ENCODE measurements at places on chromosomes 1 and 21.

- H3K27ac ChIP-seq: no peak overlapping the region
- no peak overlapping the region for H3K4me3 ChIP-seq
- H3K4me1 ChIP-seq: no peaks in the 10 kb centered on the region
- peaks cover 3% of the 10 kb centered on the region for H3K36me3 ChIP-seq
These were observed 13.9 kb downstream of the DDX20 start for GRCh38 chr1:111769517-111770146.

DNA sequence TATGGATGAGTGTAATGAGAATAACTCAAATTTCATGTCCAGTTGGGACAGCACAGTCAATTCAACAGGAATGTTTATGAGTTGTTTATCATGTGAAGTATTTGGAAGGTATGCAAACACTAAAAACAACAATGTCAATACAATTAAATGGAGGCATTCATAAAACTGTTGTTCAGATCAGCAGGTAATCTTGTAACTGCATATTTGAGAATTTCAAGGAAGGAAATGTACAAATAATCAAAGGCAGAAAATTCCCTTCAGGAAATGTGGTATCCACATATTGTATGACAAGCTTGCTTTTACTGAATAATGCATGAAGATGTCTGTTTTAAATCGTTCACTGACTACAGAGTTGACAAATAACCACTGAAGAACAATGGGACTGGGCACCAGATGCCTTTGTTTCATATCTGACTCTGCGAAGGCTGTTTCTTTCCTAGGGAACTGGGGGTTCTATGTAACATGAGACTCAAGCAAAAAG is 198.3 kb downstream of the LTN1 start:
- no peak overlapping the region for H3K27ac ChIP-seq
- no peaks in the 10 kb centered on the region for H3K36me3 ChIP-seq
- no peaks in the 10 kb centered on the region for H3K4me1 ChIP-seq
- DNase-seq: no peak
- no peak overlapping the region for H3K4me3 ChIP-seq
- no peaks in the 10 kb centered on the region for H3K27me3 ChIP-seq

- H3K36me3 ChIP-seq: no peaks in the 10 kb centered on the region
- H3K27me3 ChIP-seq: no peaks in the 10 kb centered on the region
These were observed 19.1 kb downstream of the OLFML3 start for GRCh38 chr1:113998361-113998760.

GRCh38 chr1:175434283-175434860 is 241.8 kb upstream of the KIAA0040 start:
- H3K27me3 ChIP-seq: no peaks in the 10 kb centered on the region
- H3K4me1 ChIP-seq: peaks cover 2% of the 10 kb centered on the region
- no peaks in the 10 kb centered on the region for H3K36me3 ChIP-seq

DNA sequence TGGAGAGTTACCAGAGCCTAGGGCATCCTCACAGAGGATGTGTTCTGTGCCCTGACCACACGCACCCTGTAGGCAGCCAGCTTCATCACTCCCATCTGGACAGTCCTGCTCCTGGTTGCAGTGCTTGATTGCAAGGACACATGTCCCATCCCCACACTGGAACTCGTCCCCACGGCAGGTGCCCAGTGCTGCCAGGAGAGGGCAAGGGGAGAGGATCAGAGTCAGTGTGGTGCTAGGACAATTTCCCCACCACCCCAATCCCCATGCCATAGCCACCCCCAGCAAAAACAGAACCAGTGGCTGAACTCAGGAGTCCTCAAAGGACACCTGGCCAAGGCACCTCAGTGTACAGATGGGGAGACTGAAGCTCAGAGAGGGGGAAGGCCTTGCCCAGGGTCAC is 37.2 kb upstream of the MAGOH start:
- H3K27ac ChIP-seq: no peak overlapping the region
- no peaks in the 10 kb centered on the region for H3K27me3 ChIP-seq
- no peaks in the 10 kb centered on the region for H3K4me1 ChIP-seq
- no peak overlapping the region for H3K4me3 ChIP-seq

GRCh38 chr1:101843160-101843559 is 153.6 kb downstream of the OLFM3 start:
- no peaks in the 10 kb centered on the region for H3K27me3 ChIP-seq
- no peaks in the 10 kb centered on the region for H3K4me1 ChIP-seq
- H3K27ac ChIP-seq: no peak overlapping the region
- peak; percentile 88 for DNase-seq
- no peaks in the 10 kb centered on the region for H3K36me3 ChIP-seq
- no peak overlapping the region for H3K4me3 ChIP-seq

DNA sequence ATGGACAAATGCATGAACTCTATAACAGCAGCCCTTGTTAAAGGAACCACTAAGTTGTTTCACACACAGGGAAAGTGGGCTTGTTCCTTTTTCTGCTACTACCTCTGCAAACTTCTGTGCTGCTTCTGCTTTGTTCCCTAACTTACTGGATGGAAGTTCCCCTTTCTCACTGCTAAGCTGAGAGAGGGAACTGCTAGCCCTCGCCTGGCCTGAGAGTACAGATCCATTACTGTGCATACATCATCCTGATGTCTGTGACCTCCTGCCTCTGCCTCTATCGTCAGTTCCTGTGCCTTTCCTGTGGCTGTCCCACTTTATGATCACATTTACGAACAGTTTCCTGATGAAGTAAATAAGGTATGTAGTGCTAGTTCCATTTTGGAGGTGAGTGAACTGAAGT is 3.5 kb downstream of the GNAT2 start:
- H3K36me3 ChIP-seq: no peaks in the 10 kb centered on the region
- no peaks in the 10 kb centered on the region for H3K27me3 ChIP-seq
- no peak overlapping the region for H3K4me3 ChIP-seq
- DNase-seq: no peak
- peaks cover 2% of the 10 kb centered on the region for H3K4me1 ChIP-seq

DNA sequence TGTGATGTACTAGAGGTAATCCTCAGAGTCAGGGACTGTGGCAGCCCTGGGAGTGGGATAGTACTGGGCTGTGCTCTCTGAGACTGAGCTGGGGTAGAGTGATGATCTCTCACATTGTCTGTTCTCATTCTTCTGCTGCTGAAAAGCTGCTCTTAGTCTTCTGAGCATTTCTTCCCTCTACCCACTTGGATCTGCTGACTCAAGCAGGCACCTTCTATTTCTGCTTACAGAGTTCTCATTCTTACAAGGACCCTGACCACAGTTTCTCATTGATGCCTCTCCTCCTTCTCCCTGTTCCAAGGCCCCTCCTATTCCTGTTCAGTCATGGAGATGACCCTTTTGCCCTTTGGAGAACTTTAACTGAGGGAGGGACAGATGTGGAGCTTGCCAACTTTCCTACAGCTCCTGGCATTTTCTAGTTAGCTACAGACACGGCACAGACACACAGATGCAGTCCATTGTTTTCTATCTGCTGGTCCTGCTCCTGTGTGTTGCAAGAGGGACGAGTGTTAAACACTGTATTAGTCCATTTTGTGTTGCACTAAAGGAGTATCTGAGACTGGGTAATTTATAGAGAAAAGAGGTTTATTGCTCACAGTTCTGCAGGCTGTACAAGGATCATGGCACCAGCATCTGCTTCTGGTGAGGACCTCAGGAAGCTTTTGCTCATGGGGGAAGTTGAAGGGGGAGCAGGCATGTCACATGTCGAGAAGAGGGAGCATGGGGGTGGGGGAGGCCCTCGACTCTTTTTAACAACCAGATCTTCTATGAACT is 12.3 kb downstream of the MAPKAPK2 start:
- H3K4me3 ChIP-seq: no peak overlapping the region
- H3K27ac ChIP-seq: no peak overlapping the region
- H3K36me3 ChIP-seq: no peaks in the 10 kb centered on the region

DNA sequence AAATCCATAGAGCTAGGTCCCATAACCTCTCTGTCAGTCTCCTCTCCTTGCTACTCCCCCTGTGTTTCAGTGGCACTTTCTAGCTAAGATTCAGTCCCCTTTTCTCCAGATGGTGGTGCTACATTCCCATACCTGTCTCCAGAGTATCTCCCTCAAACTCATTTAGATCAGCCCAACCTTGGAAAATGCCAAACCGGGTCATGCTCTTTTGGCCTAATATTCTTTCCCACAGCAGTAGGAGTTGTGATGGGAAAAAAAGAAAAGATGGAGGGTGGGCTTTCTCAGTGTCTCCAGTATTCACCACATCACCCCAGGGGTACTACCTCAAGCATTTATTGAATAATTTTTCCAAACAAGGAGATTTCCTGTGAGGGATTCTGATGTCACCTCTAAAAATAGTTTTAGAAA is 3.2 kb upstream of the RXFP4 start:
- H3K4me1 ChIP-seq: no peaks in the 10 kb centered on the region
- H3K4me3 ChIP-seq: no peak overlapping the region
- peak; percentile 89 for DNase-seq
- H3K36me3 ChIP-seq: no peaks in the 10 kb centered on the region
- no peaks in the 10 kb centered on the region for H3K27me3 ChIP-seq

- no peak overlapping the region for H3K4me3 ChIP-seq
- H3K27me3 ChIP-seq: no peaks in the 10 kb centered on the region
- no peaks in the 10 kb centered on the region for H3K36me3 ChIP-seq
- H3K4me1 ChIP-seq: no peaks in the 10 kb centered on the region
- no peak for DNase-seq
- H3K27ac ChIP-seq: no peak overlapping the region
These were observed 871.0 kb upstream of the ADAMTS5 start for GRCh38 chr21:27837936-27838335.

- H3K4me3 ChIP-seq: no peak overlapping the region
- no peak overlapping the region for H3K27ac ChIP-seq
- H3K4me1 ChIP-seq: peaks cover 3% of the 10 kb centered on the region
- H3K27me3 ChIP-seq: no peaks in the 10 kb centered on the region
- no peaks in the 10 kb centered on the region for H3K36me3 ChIP-seq
These were observed 80.2 kb upstream of the F3 start for GRCh38 chr1:94621802-94622201.

- no peak overlapping the region for H3K4me3 ChIP-seq
- H3K4me1 ChIP-seq: no peaks in the 10 kb centered on the region
- no peak for DNase-seq
- no peak overlapping the region for H3K27ac ChIP-seq
- H3K36me3 ChIP-seq: no peaks in the 10 kb centered on the region
These were observed 704.3 kb upstream of the ADAMTS5 start for GRCh38 chr21:27671207-27671606.

- no peak overlapping the region for H3K4me3 ChIP-seq
- H3K27ac ChIP-seq: no peak overlapping the region
- no peaks in the 10 kb centered on the region for H3K27me3 ChIP-seq
- H3K36me3 ChIP-seq: no peaks in the 10 kb centered on the region
- DNase-seq: no peak
These were observed 89.0 kb downstream of the GALNT2 start for GRCh38 chr1:230156068-230156467.

DNA sequence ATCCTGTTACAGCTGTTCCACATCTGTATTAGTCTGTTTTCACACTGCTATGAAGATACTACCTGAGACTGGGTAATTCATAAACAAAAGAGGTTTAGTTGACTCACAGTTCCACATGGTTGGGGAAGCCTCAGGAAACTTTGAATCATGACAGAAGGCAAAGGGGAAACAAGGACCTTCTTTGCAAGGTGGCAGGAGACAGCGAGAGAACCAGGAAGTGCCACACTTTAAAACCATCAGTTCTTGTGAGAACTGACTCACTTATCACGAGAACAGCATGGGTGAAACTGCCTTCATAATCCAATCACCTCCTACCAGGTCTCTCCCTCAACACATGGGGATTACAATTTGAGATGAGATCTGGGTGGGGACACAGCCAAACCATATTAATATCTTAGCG is 110.3 kb upstream of the TRABD2B start:
- H3K36me3 ChIP-seq: no peaks in the 10 kb centered on the region
- H3K27ac ChIP-seq: no peak overlapping the region
- no peak overlapping the region for H3K4me3 ChIP-seq
- H3K4me1 ChIP-seq: no peaks in the 10 kb centered on the region
